ENCODE measurements at places on chromosomes 3 and 15. TPM values are rescaled to one million over a fixed set of nuclear protein-coding genes. Genes with fewer than 3 reads are reported as not detected.

DNA sequence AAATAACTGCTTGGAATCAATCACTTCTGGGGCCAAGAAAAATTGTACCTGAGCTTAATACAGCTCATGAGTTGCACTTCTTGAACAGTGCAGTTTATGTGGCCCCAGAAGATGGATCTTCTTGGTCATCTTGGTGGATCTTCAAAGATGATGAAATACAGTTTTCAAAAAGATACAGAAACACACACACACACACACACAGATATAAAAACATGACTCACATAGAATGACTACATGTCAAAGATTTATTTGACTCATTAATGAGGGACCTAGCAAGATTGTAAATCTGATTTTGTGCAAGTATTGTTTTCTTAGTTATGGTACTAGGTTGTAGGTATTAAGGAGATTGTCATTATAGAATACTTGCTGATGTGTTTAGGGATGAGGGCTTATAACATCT lies 32.6 kb downstream of the PDCD6IP start:
- DNase-seq = no peak

DNA sequence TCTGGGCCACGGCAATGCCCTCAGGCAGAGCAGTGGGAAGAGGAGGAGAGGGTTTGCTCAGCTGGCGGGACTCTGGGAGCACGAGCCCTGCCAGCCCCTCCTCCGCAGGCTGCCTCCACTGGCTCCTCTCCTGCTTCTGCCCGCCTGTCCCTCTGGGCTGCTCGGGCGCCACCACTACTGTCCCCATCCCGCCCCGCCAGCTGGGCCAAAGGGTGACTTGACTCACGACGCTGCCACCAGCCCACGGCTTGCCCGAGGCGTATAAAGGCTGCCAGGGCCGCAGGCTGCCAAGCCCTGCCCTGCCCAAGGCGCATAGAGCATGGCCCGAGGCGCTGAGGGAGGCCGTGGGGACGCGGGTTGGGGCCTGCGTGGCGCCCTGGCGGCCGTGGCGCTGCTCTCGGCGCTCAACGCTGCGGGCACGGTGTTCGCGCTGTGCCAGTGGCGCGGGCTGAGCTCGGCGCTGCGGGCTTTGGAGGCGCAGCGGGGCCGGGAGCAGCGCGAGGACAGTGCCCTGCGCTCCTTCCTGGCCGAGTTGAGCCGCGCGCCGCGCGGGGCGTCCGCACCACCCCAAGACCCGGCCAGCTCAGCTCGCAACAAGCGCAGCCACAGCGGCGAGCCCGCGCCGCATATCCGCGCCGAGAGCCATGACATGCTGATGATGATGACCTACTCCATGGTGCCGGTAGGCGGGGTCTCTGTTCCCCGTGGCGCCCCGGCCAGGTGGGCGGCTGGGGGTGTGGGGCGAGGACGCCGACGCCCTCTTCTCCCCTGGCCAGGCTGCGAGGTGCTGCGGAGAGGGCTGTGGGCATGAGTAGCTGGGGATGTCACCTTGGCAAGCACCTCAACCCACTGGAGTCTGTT lies at the start of gene GLDN:
TSS of gene GLDN (plus strand) at position 290 of the 861 bp plus-strand sequence. CDS start at position 320, 30 bp downstream.
- no peak for DNase-seq

GRCh38 chr15:27077790-27078189 lies 106.8 kb downstream of the GABRG3 start:
- no peak for DNase-seq

DNA sequence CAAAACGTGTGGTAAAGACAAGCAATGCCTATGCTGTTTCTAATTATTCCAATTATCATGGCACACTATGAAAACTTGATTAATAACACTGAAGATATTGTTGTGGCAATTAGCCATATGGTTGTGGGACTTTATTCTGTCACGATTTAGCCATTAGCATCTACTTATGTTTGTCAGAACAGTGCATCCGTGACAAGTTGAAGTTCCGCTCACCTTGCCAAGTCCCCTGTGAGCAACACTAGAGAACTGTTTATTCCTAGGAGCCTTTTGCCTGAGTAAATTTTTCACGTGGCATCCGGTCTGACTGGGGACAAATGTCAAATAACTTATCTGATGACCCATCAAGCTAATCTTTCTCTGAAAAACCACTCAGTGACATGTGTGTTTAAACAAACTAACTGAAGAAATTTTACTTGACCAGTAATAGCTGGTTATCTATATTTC lies 403.3 kb downstream of the TBC1D5 start:
- no peak for DNase-seq

C3orf80 gene
- total RNA-seq = not detected

All from renal cortical epithelial cell (primary cell).